NCI-H510A (cell line): ENCODE measurements at places on chromosomes 4 and X.

DNA sequence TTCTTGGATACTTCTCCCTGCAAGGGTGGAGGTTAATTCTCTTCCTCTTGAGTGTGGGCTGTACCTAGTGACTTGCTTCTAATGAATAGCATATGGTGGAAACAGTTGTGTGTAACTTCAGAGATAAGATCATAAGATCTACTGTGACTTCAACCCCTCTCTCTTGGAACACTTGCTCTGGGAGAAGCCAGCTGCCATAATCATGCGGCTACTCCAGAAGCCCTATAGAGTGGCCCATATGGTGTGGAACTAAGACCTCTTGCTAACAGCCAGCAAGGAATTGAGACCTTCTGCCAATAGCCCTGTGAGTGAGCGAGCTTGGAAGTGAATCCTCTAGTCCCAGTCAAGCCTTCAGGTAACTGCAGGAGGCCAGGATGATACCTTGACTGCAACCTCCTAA lies 81.1 kb downstream of the RBMX2 start:
- DNase-seq: no peak

GRCh38 chr4:5700459-5700858 lies 7.9 kb downstream of the EVC2 start:
- DNase-seq: no peak

DNA sequence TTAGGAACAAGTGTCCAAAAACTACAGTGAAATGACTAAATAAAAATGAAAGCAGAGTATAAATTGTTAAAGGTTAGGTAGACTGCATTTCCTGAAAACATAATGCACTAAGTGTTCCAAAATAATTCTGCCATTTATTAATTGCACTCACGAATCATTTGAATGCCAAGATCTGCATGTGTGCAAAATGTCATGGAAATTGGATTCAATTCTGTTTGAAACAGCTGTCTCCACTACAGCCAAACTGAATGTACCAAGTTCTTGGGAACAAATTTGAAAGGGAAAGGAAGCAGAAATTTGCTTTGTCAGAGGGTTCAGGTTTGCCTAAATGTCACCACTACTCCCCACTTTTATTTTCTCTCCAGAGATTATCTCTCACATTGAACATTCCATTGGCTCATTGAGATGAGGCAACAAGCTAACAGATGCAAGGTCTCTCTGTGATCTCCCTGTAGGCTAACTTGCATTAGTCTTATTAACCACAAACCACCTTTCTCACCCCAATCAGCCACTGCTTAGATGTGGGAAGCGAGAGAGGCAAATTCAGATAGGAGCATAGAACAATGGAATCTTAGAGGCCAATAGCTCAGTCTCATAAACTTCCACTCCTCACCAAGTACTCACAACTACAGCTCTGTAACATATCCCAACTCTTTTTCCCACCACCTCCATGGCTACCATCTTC lies 226.6 kb downstream of the KDR start:
- DNase-seq: no peak

- no peak for DNase-seq
These were observed 281.7 kb downstream of the RCHY1 start for GRCh38 chr4:75232546-75232945.

- no peak for DNase-seq
These were observed 2.0 kb upstream of the ADH7 start for GRCh38 chr4:99436976-99437722.

GRCh38 chr4:87058356-87059073 lies 123.7 kb downstream of the AFF1 start:
- peak; percentile 17 for DNase-seq

DNA sequence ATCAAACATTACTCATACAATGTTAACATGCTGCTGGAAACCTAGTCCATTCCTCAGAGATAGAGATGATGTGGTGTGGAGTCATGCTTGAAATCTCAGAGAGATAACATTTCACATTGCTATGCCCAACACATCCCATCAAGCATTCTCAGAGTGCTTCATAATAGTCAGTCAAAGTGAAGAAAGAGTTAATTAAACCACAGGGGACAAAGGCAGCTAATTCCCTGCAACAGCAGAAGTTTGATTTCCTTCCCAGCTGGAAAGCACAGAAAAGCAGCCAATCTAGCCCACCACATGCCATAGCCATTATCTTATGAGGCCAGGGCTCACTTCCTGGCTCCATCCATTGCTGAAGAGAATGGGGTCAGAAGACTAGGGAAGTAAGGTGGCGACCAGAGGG lies 8.9 kb downstream of the KDR start:
- DNase-seq: no peak

GRCh38 chr4:4590546-4590945 lies 48.7 kb upstream of the STX18 start:
- no peak for DNase-seq

- no peak for DNase-seq
These were observed 79.1 kb downstream of the FAT4 start for GRCh38 chr4:125393825-125394224.

DNA sequence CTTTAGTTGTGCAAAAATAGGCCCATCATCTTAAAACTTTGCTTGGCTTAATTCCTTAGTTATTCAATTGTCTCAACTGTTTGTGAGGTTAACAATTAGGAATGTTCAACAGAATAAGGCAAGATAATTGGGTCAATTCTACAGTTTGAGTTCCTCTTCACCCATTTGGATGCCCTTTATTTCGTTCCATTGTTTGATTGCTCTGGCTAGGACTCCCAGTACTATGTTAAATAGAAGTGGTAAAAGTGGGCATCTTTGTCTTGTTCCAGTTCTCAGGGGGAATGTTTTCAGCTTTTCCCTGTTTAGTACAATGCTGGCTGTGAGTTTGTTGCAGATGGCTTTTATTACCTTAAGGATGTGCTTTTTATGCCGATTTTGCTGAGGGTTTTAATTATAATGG lies 761.5 kb upstream of the GRIA3 start:
- DNase-seq: no peak
